ENCODE measurements at places on chromosomes 13 and 19.

GRCh38 chr13:41613984-41614661 lies 156.8 kb downstream of the RGCC start:
- DNase-seq = no peak

GRCh38 chr13:47126432-47126831 lies 229.6 kb upstream of the HTR2A start:
- DNase-seq = no peak

DNA sequence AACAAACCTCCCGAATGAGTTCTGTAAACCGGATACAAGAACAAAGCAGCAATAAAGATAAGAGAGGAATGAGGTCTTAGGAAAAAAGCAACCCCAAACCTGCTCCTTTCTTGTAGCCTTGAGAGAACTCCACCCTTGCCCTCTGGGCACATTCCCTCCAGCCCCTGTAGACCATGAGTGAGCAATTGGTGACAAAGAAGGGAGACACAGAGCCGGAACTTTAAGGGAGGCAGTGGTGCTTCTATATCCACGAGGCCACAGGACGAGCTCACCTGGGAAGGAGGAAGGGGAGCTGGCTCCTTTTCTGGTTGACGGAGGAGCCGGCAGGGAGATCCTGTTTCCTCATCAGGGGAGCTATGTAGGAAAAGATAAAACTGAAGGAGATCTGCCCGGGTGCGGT lies 13.0 kb downstream of the BRME1 start:
- no peak for DNase-seq

DNA sequence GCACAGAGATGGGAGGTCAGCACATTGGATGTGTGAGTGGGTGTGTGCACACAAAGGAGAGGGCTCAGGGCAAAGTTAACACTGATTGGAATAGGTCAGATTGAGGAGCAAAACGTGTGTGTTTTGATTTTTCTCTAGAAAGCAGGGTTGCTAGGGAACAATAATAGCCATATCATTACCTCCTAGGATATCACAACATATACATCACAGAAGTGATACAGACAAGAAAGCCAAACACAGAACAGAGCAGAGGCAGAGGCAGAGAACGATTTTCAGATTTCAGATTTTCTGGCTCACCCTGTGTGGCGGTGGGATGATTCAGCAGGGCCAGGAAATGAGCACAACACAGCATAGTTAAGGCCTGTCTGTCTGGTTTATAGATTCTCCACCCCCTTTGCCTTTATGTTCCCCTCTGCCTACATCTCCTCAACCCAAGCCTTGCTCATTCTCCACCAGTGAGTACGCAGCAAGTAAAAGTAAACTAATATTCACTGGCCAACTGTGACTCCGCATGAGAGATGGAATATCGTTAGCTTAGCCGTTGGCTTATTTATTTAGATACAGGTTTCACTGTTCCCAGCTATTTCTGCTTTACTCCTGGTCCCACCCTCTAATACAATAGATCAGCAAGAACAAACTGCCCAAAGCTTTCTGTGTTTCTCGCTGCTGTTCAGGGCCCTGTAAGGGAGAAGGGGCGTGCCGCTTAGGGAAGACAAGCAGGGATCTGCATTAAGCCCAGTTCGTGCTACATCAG lies 182.7 kb upstream of the TSC22D1 start:
- no peak for DNase-seq

GRCh38 chr19:483332-484072 lies 12.8 kb upstream of the MADCAM1 start:
- no peak for DNase-seq

GRCh38 chr13:95858286-95859075 lies 181.5 kb downstream of the DNAJC3 start:
- DNase-seq = no peak

GRCh38 chr13:57716295-57716694 lies 84.8 kb downstream of the PCDH17 start:
- no peak for DNase-seq

DNA sequence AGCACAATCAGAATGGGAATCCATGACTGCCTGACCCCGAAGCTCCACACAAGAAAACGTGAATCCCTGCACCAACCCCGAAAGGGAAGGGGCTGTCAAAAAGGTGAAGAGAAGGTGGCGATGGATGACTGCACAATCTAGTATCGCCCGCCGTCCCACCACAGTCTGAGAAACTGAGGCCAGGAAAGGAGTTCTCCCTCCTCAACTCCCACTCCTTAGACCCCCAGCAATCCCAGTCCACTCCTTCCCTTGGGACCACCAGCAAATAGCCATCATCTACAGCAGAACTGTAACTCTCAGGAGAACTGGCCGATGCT lies 451 bp downstream of the NOSIP start:
- no peak for DNase-seq

- DNase-seq = no peak
Measured at GRCh38 chr13:25210842-25211569, 38.9 kb upstream of the AMER2 start.

- no peak for DNase-seq
Measured at GRCh38 chr13:76148926-76149325, 512.8 kb downstream of the LMO7 start.

GRCh38 chr13:94239135-94239534 lies 240.3 kb downstream of the DCT start:
- peak; percentile 20 for DNase-seq

DNA sequence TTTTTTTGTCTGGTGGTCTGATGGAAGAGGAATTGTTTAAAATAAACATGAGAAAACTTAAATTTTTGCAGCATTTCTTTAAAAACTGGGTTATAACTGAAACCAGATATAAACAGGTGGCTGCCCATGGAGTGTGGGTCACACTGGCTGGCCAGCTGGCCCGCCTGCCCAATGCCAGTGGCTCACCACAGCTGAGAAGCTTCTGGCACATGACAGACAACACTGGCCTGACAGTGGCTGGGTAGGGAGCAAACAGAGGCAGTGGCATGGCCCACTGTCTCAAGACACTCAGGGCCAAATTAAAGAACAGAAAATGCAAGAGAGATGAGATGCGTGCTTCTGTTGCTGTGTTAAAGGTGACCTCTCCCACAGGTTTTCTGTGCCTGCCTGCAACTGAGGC lies 3.1 kb upstream of the SLC35E1 start:
- no peak for DNase-seq

DNA sequence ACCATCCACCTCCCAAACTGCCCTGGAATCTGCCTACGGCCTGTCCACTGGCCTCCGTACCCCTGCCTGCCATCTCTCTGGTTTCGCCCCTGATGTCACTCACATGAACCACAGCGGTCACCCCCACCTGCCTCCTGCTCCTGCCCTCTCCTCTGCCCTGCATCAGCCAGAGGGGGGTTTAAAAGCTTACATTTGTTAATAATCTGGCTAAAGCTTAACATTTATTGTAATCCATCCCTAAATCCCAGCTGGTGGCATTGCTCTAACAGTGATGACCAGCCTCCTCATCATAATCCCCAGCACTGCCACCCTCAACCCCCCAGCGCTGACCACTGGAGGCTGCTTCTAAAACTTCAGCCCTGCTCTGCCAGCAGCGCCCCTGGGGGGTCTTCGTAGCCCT lies 38.9 kb downstream of the DNM2 start:
- no peak for DNase-seq

- DNase-seq = no peak
Measured at GRCh38 chr13:23796551-23796950, 92.6 kb downstream of the MIPEP start.

GRCh38 chr13:92682832-92683517 lies 543.6 kb upstream of the GPC6 start:
- no peak for DNase-seq

GRCh38 chr19:37572203-37572602 lies 22.4 kb downstream of the ZNF571 start:
- no peak for DNase-seq

- DNase-seq = no peak
Measured at GRCh38 chr19:40216013-40216776, 2.0 kb downstream of the TTC9B start.

DNA sequence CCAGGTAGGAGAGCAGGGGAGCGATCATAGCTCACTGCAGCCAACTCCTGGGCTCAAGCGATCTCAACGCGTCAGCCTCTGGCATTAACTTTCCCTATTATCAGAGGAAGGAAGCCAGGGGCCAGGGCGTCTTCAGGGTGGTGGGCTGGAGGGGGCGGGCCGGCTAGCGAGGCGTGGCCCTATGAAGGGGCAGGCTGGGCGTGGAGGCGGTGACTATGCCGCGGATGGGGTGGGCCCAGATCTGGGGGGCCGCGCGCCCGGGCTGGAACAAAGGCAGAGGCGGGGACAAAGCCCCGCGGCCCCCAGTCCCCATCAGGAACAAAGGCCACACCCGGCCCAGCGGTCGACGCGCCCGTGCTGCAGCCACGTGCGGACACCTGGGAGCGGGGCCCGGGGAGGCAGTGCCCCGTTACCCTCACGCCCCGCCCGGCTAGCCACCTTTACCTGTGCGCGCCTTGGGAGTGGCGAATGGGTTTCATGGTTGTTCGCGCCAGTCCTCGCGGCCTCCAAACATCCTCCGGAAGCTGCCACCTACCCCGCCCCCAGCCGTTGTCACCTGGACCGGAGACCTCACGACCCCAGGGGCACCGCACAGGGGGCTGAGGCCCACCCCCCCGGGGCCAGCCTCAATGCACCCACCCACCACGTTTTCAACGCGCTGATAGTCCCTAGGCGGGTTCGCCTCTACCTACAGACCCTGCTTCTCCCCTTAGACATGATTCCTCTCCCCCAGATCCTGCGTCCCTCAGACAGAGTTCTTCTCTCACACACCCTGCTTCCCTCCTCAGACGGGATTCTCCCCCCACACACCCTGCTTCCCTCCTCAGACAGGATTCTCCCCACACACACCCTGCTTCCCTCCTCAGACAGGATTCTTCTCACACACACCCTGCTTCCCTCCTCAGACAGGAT lies 5.4 kb upstream of the TRIM28 start:
- peak; percentile 60 for DNase-seq

DNA sequence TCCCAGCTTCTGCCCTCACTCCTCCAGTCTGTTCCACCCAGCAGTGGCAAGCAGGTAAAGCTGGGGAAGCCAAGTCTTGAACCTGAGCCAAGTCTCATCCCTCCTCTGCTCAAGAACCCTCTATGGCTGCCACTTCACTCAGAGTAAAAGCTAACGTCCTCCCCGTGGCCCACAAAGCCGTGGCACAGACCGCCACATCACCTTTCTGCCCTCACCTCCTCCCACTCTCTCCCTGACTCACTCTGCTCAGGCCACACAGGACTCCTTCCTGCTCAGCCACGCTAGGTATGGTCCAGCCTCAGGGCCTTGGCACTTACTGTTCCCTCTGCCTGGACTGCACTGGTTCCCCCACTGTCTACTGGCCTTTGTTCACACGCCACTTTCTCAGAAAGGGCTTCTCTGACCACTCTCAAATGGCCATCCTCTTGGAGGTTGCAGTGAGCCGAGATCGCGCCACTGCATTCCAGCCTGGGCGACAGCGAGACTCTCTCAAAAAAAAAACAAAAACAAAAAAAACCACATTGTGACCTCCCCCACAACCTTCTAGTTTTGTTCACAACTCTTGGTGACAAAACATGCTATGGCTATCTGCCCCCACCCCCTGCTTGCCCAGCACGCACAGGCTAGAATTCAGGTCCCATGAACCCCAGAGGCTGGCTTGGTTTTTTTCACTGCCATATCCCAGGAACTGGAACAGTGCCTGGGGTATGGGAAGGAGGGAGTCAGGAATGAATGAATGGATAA lies 15.8 kb downstream of the NDUFB7 start:
- no peak for DNase-seq

DNA sequence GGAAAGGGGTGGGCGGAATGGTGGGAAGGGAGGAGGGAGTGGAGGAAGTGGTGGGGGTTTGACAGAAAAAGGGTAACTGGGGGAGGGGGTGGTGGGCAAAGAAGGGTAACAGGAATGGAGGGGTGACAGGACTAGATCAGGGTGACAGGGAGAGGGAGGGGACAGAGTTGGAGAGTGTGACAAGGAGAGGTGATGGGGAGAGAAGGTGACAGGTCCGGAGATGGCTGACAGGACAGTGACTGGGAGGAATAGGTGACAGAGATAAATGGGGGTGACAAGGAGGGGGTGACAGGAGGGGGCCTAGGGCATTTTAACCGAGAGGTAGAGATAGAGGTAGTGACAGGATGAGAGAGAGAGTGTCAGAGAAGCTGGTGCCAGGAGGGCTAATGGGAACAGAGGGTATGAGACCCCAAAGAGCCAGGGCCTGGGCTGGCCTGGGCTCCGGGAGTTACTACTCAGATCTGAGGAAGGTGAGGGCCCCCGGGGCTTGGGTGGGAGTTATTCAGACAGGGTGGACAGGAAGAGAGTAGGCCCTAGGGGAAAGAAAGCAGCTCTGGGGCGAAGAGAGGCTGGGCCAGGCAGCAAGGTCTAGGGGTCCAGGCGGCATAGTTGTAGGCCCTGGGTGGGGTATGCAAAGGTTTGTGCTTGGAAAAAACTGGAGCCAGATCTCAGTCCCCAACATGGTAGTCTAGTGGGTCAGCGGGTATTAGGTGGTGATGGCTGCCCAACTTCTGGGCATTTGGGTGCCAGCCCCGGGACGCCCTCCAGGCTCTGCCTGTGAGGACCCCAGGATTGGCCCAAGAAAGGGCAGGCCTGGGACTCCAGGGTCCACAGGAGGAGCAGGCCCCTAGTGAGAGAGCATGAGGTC lies 660 bp downstream of the CIC start:
- no peak for DNase-seq

GRCh38 chr19:35500611-35501010 lies 10.3 kb upstream of the KRTDAP start:
- DNase-seq = no peak

DNA sequence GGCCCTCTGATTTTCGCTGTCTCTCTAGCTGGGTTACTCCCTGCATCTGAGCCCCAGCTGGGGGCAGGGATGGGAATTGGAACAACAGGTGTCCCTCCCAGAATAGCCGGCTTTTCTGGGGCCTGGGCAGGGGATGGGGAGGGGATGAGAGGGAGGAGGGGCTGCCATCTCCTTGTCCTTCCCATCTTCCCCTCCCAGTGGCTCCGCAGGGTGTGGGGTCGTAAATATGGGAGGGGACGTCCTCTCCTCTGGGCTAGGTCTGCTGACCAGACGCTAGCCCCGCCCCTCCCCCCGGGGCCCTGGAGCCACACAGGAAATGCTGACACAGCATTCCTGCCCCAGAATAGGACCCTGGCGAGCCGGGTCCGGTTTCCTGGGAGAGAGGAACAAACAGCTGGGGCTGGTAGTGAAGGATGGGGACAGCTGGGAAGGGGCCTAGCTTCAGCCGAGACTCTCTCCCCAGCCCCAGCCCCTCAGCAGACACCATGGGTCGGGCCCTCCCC lies 1.1 kb downstream of the RYR1 start:
- DNase-seq = no peak

DNA sequence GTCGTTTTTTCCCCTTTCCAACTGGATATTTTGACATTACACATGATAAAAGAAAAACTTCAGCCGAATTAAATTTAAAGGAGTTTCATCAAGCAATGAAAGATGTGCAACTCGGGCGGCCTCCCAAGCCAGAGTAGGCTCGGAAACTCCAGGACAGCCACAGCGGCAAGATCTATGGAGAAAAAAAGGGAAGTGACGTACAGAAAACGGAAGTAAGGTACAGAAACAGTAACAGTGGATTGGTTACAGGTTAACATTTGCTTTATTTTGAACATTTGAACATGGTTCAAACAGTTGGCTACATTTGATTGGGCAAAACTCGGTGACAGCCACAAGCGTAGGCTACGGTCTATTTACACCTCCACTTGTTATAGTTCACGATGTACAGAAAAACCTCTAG lies 30.5 kb upstream of the FAM124A start:
- no peak for DNase-seq

GRCh38 chr13:29830000-29830399 lies 20.4 kb downstream of the UBL3 start:
- DNase-seq = no peak
